Stimulated activated CD8-positive, alpha-beta memory T cell treated with anti-CD3 and anti-CD28 coated beads, Interleukin-7, amount 100 ng/mL, for 48 hours (primary cell): ENCODE measurements at places on chromosomes 7 and 10.
A peak's percentile ranks its signal among the peaks of the same experiment; 100 is the strongest.

- DNase-seq: peak; percentile 6
Observed at GRCh38 chr7:16753932-16754855, 639 bp downstream of the TSPAN13 start.

DNA sequence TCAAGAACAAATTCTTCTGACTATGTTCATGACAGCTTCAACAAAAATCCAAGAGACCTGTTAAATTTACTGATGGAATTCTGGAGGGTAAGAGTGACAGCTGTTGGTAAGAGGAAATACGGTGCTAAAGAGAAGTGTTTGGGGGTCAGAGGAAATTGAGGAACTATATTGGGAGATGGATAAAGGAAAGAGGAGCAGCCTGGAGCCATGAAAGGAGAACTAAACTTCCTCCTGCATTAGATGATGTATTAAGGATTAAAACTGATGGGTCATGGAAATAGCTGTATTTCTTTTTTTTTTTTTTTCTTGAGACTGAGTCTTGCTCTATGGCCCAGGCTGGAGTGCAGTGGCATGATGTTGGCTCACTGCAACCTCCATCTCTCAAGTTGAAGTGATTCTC is 95.3 kb downstream of the HERPUD2 start:
- DNase-seq: no peak

DNA sequence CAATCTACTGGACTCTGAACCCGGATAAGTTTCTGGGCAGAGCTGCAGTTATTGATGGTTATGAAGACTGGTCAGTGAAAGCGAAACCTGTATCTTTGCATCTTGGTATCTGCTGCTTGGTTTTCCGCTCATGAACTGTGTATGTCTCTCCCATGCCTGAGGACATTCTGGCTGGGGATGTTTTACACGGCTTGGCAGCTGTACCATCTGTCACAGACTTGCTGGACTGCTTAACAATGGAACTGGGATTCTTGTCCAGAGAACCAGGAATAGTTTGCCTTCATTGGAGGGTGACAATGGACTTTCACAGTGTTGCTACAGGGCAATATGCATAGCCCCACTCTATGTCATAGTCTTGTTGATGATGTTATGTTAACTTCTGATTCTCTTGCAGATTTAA is 119.9 kb upstream of the TMEM106B start:
- no peak for DNase-seq

- no peak for DNase-seq
Observed at GRCh38 chr7:146002431-146003078, 114.0 kb upstream of the CNTNAP2 start.

- DNase-seq: no peak
Observed at GRCh38 chr7:11374629-11375028, 401.0 kb downstream of the PHF14 start.

- DNase-seq: no peak
Observed at GRCh38 chr7:126972571-126972970, 280.2 kb downstream of the GRM8 start.
